ENCODE measurements at places on chromosomes 13 and 19.

GRCh38 chr13:96621634-96622183 is 372.6 kb downstream of the OXGR1 start:
- DNase-seq: no peak

DNA sequence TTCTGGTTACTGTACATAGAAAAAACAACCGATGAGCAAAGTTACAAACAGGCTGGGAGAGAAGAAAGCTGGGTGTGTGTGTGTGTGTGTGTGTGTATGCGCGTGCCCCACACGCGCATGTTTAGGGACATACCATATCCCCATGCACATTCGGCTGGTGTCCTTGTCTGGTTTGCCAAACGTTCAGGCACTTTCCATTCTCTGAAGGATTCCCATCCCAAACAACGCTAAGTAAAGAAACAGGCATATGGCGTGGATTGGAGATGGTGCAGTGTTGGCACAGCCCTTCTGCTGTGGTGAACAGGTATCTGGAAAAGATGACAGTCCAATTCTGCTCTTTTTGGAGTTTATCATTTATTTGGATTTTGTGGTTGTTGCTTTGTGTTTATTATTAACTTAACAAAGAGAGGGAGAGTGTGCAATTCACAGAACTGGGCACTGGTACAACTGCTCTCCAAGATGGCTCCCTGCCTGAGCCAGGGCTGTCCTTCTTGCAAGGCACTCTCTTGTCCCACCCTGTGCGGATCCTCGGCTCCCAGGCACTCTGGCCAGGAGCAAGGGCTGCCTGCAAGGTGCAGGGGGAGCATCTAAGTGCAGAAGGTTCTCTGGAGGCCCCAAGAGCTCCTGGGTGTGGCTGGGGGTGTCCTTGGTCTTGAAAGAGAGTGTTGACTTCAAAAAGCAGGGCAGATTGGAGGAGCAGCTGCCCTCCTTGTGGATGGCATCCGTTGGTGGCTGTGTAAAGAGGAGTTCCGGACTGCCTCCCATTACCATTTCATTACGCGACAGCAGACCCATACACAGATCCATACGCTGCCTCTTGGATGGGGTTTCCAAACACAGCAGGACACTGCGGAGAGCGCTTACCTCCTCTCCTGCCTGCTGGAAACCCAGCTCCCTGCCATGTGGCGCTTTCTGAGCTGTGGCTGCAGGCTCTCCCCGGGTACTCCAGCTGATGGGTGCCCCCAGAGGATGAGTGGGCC is 263.1 kb downstream of the ZNF536 start:
- DNase-seq: no peak

DNA sequence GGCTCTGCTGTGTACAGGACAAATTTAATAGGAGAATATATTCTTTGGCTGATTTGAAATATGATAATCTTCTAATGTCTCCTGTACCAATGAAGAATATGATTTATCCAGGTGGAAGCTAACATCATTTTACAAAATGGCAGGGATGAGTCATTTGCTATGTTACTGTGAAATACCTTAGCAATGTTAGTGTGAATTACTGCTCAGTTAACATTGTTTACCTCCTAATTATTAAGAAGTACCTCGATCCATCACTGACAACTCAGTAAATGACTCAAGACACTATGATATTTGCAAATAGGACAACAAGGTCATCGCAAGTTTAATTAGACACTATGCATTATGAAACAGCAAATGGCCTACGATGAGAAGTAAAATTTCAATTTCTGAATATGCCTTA is 309.1 kb upstream of the EDNRB start:
- no peak for DNase-seq

DNA sequence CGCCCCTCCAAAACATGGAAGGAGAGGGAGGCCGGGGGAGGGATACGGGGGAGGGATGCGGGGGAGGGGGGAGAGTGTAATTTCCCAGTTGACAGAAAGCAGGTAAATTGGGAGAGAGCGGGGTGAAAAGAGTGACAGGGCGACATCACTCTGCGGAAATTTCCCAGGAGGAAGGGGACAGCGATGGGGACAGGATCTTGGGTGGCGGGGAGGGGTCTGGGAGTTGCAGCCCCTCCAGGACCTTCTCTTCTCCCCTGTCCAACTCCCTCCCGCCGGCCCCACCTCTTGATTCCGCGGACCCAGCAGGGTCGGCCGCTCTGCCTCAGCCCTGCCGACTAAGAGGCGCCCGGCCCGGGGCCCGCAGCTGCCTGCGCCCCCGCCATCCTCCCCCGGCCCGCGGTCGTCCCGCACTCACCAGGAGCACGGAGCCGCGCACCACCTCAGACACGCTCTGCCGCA is 108.0 kb upstream of the DOCK9 start:
- DNase-seq: no peak

DNA sequence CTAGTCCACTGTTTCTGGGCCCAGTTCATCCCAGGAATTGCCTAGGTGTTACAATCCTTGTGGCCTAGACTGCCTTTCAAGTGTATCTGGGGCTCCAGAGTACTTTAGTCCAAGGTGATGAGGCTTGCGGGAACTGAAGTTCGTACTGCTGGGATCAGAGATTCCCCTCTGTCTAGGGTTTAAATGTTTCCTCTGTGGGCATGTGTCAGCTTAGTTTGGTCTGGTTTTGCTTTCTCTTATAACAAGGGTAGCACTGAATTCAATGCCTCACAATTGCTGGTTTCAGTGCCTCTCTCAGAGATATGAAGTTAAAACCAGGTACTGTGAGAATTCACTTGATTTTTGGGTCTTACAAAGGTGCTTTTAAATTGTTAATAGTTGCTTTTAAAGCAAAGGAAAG is 30.8 kb downstream of the RGCC start:
- no peak for DNase-seq

- no peak for DNase-seq
Observed at GRCh38 chr13:79190932-79191331, 215.1 kb downstream of the RBM26 start.

GRCh38 chr13:45048890-45049407 is 59.6 kb downstream of the GPALPP1 start:
- no peak for DNase-seq

DNA sequence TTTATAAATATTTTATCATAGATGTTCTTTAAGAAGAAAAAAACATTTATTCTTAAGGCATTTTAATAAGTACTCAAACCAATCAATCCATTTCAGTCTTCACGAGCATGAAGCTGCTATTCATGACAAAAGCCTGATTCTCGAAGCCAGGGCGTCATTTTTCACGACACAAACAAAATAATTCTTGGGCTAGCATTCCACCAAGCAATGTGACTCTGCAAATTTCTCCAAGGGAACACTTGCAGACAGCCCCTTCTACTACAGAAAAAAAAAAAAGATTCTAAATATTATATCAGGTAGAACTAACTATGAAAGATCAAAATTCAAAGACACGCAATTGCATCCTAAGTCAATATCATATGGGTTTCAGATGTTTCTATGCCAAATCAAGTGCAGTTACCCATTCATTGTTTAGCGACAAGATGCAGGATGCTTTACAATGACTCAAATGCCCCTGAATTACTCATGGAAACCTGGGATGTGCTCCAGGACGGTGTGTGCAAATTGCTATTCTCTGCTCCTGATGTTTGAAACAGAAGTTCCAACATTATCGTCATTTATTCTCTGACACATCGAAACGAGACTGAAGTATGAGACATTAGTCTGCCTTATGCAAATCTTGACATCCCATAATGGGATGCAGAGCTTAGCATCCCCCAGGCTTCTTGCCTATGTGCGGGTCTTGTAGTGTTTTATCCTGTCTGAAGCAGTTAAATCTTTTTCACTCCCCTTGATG is 517.7 kb downstream of the MYO16 start:
- peak; percentile 34 for DNase-seq

DNA sequence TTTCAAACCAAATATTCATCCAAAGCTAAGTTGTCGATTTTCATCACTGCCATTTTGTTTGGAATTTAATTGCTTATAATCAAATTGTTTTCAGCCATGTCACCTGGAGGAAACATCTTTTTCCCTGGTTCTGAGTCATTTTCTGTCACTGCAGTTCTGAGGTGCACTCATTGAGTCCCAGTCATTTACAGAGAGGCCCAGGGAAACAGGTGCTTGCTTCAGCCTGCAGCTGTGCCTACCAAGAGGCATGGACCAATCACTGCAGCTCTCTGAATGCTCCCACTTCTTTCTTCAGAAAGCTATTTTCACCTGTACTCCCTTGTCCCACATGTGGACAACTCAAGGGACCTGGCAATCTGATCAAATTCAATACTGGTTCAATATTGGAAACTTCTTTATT is 308.1 kb downstream of the COG6 start:
- DNase-seq: no peak

DNA sequence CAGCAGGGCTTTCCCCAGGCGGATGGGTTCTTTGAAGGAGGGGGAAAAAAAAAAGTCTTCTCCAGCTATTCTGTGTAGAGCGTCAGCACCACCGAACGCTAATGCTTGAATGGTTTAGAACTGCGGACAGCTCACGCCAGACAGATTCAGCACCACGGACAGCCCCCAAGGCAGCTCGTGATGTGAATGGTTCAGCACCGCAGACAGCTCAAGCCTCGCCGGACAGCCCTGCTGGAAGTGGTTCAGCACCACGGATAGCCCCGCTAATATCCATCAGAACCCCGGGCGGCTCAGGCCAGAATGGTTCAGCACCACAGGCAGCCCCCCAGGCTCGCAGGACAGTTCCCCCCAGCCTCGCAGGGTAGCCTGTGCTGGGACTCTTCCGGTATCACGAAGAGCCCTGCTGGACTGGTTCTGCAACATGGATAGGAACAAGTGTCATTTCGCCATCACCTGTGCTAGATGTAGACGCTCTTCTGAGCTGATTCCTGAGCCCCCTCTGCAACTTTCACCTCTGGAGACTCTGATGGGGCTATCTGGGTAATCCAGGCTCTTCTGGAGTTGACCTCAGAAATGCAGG is 4.9 kb upstream of the SMIM17 start:
- DNase-seq: peak; percentile 30

DNA sequence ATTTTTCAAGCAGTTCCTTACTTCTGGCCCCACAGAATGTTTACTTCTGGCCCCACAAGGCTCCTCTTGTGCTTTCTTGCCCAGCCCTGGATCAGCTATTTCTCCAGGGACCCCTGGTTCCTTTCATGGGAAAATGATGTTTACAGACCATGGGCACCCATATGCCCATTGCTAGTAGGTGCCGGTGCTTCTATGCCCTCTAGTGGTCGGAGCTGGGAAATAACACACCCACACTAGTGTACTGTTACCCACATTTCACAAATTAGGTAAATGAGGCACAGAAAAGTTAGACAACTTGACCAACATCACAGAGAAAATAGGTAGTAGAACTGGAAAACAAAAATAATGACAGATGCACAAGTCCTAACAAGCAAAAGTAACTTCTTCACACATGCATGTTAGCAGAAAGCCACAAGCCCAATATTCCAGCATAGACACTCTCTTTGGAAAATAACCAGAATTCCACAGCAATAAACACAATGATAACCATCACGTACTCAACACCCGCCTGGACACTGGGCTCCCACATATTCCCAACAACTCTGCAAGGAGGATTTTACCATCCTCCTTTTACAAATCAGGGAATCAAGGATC is 1.3 kb upstream of the CEACAM6 start:
- DNase-seq: no peak

DNA sequence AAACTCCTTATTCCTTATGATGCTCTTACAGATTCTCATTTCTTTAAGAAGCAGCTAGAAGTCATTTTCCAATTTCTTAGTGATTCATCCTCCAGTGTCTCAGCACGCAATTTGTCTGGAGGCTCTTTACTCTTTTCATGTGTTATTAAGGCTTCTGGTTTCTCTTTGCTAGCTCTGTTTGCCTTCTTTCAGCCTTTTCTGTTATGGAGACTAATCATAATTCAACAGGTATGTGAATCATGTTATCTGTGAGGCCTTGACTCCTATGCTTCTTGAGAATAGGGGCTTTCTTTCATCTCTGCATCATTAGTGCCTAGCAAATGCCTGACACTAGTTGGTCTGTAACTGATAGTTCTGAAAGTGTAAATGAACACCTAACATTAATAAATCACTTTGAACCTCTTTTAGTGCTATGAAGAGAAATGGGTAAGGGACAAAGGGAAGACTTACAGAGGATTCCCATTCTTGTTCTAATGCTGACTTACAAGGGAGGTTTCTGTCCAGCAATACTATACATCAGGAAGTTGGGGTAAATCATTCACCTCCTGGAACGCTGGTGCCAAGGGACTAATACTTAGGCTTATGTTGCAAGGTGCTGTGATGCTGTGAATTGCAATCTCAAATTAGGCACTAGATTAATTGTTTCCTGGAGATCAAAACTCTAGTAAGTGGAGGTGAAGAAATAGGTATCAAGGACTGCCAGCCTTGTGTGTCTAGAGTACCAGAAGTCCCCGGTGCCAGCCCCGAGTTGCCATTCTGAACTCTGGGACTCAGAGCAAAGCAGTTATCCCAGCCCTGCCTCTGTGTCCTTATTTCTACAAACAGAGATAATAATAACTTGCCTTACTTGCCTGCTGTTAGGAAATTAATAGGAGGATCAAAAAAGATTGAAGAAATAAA is 265.6 kb downstream of the DCLK1 start:
- no peak for DNase-seq
